ENCODE measurements at places on chromosomes 12 and 14.
A peak's percentile ranks its signal among the peaks of the same experiment; 100 is the strongest.

- no peak for DNase-seq
Observed at GRCh38 chr14:77322250-77322902, 1.5 kb downstream of the GSTZ1 start.

DNA sequence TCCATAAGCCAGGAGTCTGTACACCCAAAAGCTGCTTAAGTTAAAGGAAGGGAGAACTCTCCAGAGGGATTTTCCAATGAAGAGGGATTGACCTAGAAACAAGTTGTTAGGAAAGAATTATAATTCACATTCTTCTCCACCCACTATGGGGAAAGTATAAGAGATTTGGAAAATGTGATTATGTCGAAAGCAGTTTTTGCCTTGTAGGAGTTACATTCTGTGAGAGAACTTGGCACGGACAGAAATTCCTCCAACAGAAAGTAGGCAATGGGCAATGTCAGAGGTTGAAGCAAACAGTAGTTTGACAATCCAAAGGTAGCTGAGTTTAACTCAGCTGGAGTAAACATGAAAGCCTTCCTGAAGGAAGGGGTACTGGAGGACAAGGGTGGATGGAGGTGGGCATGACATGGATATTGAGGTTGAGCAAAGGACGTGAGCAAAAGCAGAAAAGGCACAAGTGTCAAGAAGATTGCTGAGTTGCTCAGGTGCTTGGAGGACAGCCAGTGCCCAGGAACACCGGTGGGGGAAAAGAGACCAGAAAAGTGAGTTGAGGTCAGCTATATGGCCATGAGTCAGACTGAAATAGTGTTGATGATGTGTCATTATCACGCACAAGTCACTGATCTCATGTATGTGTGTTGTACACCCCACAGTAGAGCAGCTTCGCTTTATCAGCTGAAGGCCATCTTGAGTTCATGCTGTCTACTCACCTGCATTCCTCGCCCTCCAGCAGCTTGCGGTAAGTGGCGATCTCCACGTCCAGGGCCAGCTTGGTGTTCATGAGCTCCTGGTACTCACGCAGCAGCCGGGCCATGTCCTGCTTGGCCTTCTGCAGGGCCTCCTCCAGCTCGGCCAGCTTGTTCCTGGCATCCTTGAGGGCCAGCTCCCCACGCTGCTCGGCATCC lies 4.0 kb downstream of the KRT5 start:
- no peak for DNase-seq

- peak; percentile 42 for DNase-seq
Observed at GRCh38 chr12:49763006-49763591, 21.7 kb downstream of the TMBIM6 start.

DNA sequence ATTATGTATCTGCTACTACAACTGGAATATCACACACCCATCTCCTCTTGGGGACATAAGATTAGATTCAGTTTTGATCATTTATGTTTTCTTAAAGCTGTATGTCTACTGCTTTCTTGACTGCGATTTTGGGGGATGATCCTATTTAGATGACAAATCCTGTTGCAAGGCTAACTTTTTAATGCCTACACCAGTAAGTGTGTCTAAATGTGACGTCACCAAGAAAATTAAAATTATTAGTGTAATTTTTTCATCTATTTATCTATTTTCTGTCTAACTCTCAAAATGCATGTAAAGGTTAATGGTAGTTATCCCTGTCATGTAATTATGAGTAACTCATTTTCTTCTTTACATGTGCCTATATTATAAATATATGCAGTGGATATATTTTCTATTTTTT lies 170.9 kb upstream of the PPFIA2 start:
- DNase-seq: no peak

GRCh38 chr12:130788515-130788914 lies 50.5 kb downstream of the STX2 start:
- DNase-seq: no peak

DNA sequence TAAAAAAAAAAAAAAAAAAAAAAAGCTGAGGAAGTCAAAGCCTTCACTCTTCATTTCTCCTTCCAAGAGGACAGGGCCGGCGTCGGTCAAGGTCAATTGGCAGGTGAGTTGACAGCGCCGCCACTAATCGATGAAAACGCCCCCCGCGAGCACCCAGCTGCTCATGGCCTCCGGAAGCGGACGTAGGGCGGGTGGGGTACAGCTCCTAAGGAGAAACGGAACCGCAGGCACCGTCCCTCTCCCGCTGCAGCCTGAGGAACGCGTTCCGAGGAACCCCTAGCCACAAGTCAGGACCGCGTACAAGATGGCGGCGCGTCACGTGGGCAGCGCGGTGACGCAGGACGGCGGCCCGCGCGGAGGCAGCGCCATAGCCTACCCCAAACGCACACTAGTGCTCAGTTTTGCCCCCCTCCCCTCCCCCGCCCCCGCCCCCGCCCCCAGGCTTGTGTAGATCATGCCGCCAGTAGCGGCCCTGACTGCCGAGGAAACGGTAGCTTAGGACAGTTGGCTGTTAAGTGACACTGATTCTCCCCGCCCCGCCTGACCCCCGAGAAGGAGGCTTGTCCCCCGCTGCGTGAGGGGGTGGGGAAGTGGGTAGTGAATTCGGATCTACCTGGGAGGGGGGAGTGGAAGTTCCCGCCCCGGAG lies at the start of gene ATF1:
Gene ATF1 (plus strand): TSS at position 463 of the 647 bp plus-strand sequence. CDS start 16,045 bp downstream, outside the sequence.
- peak; percentile 89 for DNase-seq

DNA sequence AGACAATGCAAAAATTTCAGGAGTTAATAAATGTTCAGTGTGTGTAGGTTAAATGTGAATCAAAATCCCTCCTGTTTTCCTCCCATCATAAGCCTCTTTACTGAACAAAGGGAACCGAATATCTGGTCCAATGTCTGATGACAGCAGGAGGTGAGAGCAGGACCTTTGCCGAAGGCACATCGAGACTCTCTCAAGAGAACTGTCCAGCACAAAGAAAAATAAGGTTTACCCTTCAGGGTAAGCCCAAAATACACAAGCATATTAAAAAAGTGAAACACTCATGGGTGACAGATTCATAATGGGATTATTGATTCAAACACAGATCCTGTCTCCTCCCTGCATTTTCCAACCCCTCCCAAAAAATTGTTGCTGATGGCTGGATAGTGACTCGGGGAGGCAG lies 4.2 kb upstream of the VSX2 start:
- DNase-seq: no peak

GRCh38 chr14:98900798-98901197 lies 371.2 kb downstream of the BCL11B start:
- no peak for DNase-seq

GRCh38 chr12:126487431-126487980 lies 1422.3 kb downstream of the AACS start:
- DNase-seq: no peak

DNA sequence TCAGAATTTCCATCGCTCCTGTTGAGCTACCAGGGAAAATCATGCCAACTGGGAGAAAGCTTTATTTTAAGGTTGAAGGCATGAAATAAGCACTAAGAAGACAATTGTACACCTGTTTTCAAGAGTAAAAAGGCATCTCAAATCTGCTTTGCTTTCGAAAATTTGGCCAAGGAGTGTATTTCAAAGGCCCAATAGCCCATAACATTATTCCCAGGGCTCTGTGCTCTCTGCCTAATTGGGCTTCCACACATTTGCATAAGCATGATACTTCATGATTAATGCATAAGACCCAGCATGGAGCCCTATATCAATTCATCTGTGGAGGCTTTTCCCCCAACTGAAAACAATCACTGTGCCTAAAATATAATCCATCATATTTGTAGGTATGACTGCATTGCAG lies 258.5 kb downstream of the NOVA1 start:
- no peak for DNase-seq

GRCh38 chr12:13177373-13177772 lies 19.2 kb upstream of the EMP1 start:
- DNase-seq: no peak

DNA sequence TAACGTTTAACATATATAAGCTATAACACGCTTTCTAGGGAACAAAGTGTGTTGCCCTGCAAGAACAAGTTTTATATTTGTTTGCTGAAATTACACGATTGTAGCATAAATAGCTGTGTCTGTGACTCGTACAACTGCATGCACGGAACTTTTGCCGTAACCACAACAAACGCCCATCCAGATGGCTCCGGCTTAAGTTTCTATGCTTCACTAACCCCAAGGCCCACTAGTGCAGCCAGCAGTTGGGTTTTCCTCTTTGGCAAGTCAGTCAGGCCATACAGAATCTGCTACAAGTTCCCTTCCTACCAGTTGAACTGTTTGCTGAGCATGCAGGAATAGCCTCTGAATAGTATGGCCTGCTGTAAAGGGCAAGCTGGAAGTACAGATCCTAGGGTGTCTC lies 12.1 kb downstream of the CSRP2 start:
- DNase-seq: no peak

DNA sequence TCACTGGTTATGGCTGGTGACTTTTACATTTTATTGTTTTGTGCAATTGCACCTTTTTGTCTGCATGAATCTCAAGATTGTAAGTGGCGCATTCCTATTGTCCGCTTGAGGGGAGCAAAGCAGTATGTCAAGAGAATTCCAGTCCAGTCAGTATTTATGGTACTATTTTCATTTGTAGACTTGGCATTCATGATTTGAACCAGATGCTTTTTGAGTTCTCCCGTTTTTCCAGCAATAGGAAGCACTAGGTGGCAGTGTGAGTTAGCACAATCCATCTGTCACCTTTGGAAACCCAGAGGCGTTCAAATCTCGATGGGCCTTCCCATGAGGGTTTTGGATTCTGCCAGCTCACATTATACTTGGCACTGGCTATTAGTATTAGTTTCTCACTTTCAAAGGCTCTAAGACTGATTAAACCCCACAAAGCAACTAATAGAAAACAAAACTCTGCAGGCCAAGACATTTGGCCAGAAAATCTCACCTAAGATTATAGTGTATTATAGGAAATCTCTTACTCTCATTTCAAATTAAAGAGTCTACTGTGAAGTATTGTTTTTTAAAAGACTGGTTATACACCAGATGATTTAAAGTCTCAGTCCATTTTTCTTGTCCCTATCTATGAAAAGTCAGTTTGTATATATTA lies 2.2 kb downstream of the DACT1 start:
- no peak for DNase-seq

DNA sequence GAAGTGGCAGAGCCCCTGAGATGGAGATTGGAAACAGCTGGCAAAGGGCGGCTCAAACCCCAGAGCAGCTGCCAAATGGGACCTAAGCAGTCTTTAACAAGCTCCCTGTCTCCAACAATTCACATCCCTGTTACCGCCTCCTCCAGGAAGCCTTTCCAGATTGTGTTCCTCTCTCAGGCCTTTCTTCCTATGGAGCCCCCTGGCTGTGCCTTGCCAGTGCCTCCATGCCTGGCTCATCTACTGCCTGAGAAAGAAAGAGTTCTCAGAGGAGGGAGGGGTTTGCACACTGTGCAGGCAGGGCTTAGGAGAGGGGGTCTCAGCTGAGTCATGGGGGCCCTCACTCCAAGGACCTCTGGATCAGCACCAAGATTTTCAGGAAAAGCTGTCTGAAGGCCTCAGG lies 8.8 kb upstream of the KRT74 start:
- DNase-seq: no peak

GRCh38 chr12:77218278-77218677 lies 152.9 kb upstream of the E2F7 start:
- DNase-seq: no peak

GRCh38 chr12:113983265-113983664 lies 17.1 kb upstream of the RBM19 start:
- DNase-seq: no peak

- peak; percentile 69 for DNase-seq
Observed at GRCh38 chr12:116533343-116534251, 25.6 kb upstream of the MAP1LC3B2 start.

GRCh38 chr14:91413547-91414474 lies 3.8 kb downstream of the CCDC88C start:
- DNase-seq: no peak

DNA sequence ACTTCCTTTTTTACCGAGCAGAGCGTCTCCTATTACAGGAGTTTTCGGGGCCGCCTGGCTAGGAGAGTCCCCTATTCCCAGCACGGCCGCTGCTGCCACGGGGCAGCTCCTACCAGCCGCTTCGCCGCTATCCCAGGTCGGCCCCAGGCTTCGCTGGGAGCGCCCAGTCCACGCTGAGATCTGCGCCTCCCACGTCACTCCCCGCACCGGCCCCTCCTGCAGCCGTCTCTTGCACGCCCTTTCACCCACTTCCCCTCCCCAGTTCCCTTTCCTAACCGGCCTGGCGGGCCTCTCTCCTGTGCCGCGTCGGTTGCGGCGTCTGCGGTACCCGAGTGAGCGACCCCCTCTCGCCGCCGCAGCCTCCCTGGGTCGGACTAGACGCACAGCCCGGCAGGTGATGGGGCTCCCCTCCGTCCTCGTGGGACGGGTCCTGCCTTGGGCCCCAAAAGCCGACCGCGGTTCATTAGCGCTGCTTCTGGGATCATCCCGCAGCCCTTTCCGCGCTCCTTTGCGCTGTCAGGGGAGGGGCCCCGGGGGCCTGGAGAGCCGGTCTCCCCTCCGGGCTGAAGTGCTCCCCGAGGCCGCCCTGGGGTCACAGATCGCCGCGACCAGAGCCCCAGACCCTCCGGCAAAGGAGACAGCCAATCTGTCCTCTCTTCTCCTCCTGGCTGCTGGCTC lies 1318.4 kb downstream of the TMEM121 start:
- peak; percentile 79 for DNase-seq

DNA sequence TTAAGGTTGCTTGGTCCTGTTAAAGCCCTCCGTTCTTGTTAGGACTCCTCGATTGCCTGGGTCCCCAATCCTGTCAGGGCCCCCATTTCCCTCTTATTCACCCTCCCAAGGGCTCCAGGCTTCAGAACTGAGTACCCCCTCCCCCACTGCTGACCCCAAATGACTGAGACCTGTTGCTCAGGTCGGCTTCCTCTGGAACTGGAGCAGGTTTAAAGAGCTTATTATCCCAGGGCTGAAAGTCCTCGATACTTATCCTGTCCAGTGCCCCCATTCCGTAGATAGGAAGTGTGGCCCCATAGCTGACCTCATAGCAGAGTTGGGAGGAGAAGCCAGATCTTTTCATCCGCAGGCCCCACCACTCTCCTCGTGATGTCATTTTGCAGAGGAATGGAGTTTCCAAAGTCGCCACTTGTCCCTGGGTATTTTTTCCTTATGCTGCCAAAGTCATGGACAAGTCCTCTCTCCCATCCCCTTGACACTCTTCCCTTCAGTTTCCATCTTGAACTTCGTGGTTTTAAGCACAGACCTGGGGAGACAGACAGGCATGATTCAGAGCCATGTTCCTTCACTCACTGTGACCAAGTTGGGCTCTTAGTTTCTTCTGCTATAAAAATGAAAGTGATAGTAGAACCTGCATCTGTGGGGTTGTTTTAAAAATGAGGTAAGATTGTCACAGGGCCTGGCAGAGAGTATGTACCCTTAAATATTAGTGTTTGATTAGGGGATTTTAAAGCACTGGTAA lies 1.2 kb downstream of the USP30 start:
- peak; percentile 4 for DNase-seq

DNA sequence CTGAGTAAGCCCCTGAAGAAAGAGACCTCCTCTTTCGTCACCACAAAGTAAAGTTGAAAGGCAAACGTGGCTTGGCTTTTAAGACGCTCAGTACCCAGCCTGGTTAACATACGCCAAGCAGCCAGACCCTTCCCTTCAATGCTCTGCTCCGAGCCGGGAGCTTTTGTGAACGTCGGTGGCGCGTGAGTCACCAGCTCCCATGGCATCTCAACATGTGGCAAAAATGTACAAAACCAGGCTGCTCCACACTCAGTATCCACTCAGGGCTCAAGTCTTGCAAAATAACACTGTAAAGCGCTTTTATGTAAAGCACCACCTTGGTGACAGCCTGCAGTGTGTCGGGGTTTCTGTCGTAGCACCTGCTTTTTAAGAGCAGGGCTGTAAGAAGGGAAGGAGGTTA lies 89.0 kb downstream of the SETD3 start:
- no peak for DNase-seq

- no peak for DNase-seq
Observed at GRCh38 chr14:71237556-71237955, 330.3 kb downstream of the PCNX1 start.

- DNase-seq: no peak
Observed at GRCh38 chr12:53995378-53996239, 4.4 kb upstream of the HOXC9 start.

GRCh38 chr12:45575823-45576475 lies 153.6 kb upstream of the ARID2 start:
- DNase-seq: peak; percentile 23

Data from stimulated activated naive B cell treated with anti-CD40 and anti-IgM and Interleukin-4, amounts not matched to agents 10 μg/mL and 1 μg/mL and 100 μg/mL, for 72 hours (primary cell).